ENCODE measurements at places on chromosomes 16 and 17. TPM values are rescaled to one million over a fixed set of nuclear protein-coding genes. Genes with fewer than 3 reads are reported as not detected.
A peak's percentile ranks its signal among the peaks of the same experiment; 100 is the strongest.

- no peak for DNase-seq
These were observed 33.4 kb downstream of the TRAF4 start for GRCh38 chr17:28777178-28777577.

GRCh38 chr17:34998205-34998604, 17.9 kb downstream of the LIG3 start:
- DNase-seq = peak; percentile 72

DNA sequence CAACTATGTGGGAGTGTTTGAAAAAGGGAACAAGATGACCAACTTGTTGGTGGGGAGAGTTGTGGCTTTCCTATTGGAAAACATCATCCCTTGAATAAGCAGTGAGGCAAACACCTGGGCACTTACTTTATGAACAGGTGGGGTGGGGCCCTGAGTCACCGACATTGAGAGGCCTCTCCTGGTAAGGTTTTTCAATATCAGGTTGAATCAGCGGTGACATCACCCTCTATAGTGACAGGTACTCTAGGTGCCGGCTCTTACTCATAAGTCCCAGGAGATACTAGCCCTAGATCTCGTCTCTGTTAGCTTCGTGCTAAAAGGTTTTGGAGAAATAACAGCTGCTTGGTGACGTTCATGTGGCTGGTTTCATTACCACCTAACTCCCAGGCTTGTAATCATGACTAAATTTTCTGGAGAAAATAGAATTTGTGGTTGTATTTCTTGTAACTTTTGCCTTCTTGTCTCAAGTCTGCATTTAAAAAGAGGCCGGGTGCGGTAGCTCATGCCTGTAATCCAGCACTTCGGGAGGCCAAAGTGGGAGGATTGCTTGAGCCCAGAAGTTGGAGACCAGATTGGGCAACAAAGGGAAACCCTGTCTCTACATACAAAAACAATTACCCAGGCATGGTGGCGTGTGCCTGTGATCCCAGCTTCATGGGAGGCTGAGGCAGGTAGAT, 19.3 kb downstream of the CDH1 start:
- no peak for DNase-seq

GRCh38 chr17:68460715-68461114, 3.4 kb upstream of the WIPI1 start:
- peak; percentile 65 for DNase-seq

GRCh38 chr16:66605979-66606751, 1.7 kb downstream of the CMTM3 start:
- DNase-seq = no peak

GRCh38 chr17:71081666-71082065, 912.3 kb downstream of the KCNJ2 start:
- DNase-seq = no peak

DNA sequence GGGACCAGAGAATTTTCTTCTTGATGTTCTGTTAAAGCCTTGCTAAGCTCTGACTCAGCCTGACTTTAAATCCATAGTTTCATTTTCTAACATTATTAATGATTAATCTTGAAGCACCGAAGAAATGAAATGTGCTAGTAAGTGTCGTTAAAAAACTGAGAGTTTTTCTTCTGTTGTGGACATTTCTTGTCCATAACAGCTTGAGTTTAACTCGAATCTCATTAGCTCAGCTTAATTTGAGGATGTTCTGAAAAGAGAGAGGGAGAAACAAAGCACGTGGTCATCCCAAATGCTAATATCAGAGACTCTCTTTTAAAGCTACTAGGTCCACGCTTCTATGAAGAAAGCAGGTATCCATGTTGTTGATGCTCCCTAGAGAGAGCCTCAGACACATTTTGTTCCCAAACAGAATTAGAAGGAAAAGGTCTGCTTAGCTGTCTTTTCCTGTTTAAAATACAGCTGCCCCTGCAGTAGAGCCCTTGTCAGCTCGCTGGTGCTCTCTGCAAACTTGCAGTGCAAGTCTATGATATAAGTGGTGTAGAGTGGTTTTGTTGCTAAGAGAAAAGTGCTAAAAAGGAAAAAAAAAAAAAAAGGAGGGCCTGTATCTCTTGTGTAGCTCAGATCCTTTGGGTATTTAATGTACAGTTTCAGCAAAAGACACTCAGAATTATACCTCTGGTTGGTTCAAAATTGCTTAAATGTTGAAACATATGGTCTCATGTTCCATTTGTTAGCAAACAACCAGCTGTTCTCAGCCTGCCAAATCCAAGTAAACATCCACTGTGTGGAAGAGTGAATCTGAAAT, 191.1 kb upstream of the TBX2 start:
- DNase-seq = no peak

DNA sequence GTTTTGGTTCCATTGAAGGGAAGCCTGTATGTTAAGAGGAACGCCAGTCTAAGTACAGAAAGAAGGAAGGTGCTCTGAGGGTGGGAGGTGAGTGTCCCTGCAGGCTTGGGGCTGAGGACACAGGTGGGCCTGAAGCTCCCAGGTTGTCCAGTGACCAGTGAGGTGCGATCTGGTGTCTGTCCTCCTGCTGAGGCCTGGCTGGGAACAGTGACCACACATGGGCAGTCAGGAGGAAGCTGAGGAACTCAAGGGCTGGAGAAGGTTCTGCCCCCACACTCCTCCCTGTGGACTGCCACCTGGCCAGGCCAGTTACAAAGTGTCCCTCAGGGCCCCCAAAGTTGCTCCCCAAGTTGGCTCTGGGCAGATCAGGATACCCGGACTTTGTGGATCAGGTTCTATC, 102.1 kb downstream of the N4BP1 start:
- DNase-seq = no peak

DNA sequence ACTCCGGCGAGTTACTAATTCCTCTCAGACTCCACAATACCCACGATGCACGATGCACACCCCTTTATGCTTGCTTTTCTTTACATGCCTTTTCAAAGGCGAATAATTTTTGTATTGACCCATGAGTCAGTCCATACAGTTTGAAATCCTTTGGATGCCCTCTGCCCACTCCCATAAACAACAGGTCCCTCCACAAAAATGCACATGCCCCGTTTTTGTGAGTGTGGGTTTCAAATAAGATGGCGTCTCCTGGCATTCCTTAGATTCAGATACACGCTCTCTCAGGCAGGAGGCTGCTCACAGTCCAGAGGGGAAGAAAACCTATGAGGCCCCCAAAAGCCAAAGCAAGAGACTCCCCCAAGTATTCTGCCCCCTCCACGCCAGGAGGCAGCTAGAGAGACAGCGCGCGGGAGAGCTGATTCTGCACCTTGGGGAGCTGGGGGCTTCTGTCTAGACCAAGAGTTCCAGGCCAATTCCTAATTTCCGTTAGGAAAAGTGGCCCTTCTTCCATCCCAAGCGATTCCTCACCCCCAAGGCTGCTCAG, 19.6 kb upstream of the HOXB9 start:
- no peak for DNase-seq

GRCh38 chr17:80768936-80769335, 222.7 kb upstream of the CHMP6 start:
- DNase-seq = no peak

DNA sequence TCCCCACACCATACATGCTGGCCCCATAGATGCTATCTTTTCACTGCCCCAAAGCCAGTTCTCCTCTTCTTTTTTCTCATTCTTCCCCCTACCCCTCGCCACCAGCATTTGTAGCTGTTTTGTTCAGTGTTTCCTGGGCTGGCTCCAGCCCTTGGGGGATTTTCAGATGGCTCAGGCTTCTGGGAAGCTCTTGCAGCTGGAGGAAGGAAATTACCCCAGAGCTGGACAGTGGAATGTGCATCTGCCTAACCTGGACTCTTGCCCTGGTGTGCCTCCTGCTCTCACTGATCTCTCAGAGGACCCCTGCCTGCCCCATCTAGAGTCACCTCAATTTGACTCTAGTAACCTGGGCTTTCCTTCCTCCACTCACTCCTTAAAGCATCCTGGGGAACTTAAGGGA, 82.8 kb downstream of the MYH13 start:
- DNase-seq = no peak

- no peak for DNase-seq
These were observed 32.2 kb downstream of the TRIM37 start for GRCh38 chr17:59074494-59074893.

GRCh38 chr17:1755252-1755826, 6.5 kb upstream of the SERPINF1 start:
- no peak for DNase-seq

- DNase-seq = peak; percentile 37
These were observed 291.6 kb upstream of the TNRC6C start for GRCh38 chr17:77666881-77667395.

DNA sequence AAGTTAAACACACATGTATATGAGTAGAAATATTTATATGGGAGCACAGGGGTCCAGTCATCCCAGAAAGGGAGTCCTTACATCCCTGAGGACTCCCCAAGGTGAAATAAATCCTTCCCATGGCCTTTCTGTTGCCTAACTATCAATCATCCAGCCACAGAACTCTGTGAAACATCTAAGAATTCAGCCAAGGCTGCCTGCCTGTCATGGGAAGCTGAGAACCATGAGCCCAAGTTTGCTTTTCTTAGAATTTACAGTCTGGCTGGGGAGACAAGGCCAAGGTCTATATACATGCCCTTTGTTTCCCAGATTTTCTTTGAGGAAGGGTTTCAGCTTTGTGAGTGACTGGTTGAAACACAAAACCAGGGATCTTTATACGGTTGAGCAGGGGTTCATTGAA, 15.8 kb downstream of the MYL4 start:
- no peak for DNase-seq

GRCh38 chr16:19363740-19364139, 53.9 kb upstream of the TMC5 start:
- no peak for DNase-seq

DNA sequence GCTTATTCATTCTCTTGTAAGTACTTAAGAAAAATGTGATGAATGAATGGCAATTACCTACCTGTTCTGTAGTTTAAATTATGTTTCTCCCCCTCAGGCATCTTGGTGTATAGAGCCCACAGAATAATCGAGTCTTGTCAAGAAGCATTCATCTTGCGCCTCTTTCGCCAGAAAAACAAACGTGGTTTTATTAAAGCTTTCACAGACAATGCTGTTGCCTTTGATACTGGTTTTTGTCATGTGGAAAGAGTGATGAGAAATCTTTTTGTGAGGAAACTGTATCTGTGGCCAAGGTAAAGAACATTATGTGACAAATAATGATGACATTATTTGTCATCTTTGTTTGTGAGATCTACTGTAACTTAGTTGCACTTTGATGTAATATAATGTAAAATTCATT, 6.5 kb downstream of the ERCC4 start:
- DNase-seq = no peak

- peak; percentile 58 for DNase-seq
These were observed 229.6 kb downstream of the MRTFB start for GRCh38 chr16:14300705-14301168.

DNA sequence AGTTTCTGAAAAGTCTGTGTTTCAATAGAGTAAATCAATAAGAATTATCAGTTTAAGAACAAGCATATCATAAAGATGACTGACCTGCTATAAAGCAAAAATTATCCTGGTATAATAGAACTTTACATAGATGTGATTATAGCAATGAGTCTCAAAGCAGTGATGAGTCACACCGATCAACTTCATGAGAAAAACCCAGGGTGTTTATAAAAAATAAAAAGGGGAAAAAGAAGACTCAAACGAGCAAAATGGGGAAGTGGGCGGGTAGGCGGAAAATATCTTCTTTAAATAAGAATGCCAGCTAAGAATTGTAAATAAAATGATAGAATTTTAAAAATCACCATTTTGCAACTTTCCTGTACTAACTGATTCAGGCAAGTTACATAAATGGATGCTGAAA, 46.8 kb downstream of the BRIP1 start:
- DNase-seq = no peak

DNA sequence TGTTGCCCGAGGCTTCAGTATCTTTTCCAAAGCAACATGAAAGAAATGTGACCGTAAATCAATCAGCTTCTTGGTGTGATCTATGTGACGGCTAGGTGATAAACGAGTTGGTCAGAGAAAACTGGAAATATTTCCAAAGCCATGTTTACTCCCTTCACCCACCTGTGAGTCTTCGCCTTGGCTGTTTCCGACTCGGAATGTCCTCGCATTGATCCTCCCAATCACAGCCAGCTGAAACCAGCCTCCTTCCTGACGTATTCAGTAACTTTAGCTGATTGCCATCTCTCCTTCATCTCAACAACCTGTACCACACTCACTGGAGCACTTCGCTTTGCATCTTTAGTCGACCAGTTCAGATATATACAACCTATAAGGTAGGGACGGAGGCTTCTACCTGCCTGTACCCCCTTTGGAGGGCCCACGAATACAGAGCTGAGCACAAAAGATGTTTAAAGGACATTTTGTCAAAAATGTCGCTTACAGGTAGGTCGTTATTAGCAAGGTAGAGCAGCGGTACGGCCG, 705 bp downstream of the KRABD2 start:
- DNase-seq = peak; percentile 20

- no peak for DNase-seq
These were observed 8.6 kb downstream of the BRD7 start for GRCh38 chr16:50360033-50360778.

DNA sequence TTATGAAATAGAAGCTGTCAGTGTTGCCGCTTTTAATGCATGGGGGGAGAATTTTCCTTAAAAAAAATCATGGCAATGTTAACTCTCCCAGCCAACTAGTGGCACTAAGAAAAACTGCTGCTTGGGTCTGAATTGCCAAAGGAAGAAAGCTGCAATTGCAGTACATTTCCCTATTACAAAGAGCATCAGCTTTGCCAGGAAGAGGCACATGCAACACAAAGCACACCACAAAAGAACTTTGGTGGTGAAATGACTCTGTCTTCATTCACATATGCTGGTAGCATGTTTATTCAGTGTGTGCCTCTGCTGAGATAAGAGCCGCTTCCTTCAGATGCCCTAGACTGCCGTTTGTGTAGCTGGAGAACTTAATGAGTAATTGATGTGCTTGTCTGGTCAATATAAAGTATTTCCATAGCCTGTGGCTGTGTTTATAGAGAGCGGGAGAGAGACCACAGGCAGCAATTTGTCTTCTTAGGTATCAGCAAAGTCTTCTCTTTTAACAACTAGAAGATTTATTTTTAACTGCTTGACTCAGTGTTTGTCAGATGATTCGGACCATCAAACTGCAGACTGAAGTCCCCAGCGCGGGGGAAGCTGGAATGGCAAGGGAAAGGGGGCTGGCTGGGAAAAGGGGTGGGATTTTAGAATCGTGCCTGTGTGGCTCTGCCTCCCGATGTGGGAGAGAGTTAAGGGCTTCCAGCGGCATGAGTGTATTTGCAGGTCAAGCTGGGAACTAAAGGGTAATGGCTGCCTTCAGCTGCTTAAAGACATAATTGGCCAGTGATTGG, 115.1 kb downstream of the MRTFB start:
- no peak for DNase-seq

GRCh38 chr16:50309156-50309526, 42.8 kb downstream of the ADCY7 start:
- no peak for DNase-seq

PROCA1 gene
- 5.2 TPM for total RNA-seq

CDC6 gene
- total RNA-seq = 73.6 TPM

ENPP7 gene
- total RNA-seq = not detected

KCNG4 gene
- not detected for total RNA-seq

PYY gene
- not detected for total RNA-seq

PLA2G10 gene
- total RNA-seq = not detected

CCDC200 gene
- 0.72 TPM for total RNA-seq

NOS2 gene
- total RNA-seq = 0.30 TPM

NOG gene
- 16.3 TPM for total RNA-seq

ABCC11 gene
- total RNA-seq = not detected

HCRT gene
- total RNA-seq = not detected

NLRC5 gene
- total RNA-seq = 392 TPM

Measured in naive thymus-derived CD4-positive, alpha-beta T cell (primary cell).